Pulmonary artery endothelial cell (primary cell): ENCODE measurements at places on chromosomes 3 and 15. TPM values are rescaled to one million over a fixed set of nuclear protein-coding genes. Genes with fewer than 3 reads are reported as not detected.

The WNT7A gene
- not detected in 2 replicates for total RNA-seq

The P2RY14 gene
- total RNA-seq: not detected in 2 replicates

The RAB5A gene
- 83.0 and 85.4 TPM in 2 replicates for total RNA-seq

The MYRIP gene
- total RNA-seq: 22.4 and 24.8 TPM in 2 replicates

The ESYT3 gene
- total RNA-seq: 0.07 TPM in 1 of 2 replicates, not detected in the other

The COL7A1 gene
- 0.13 and 0.25 TPM in 2 replicates for total RNA-seq
